Activated CD4-positive, alpha-beta T cell treated with anti-CD3 and anti-CD28 coated beads for 48 hours (primary cell): ENCODE measurements at places on chromosomes 6 and 20.

GRCh38 chr20:31542201-31542842 lies 28.1 kb downstream of the HM13 start:
- DNase-seq, result peak; percentile 33

GRCh38 chr20:5548107-5548506 lies 202.1 kb upstream of the SHLD1 start:
- DNase-seq, result no peak

DNA sequence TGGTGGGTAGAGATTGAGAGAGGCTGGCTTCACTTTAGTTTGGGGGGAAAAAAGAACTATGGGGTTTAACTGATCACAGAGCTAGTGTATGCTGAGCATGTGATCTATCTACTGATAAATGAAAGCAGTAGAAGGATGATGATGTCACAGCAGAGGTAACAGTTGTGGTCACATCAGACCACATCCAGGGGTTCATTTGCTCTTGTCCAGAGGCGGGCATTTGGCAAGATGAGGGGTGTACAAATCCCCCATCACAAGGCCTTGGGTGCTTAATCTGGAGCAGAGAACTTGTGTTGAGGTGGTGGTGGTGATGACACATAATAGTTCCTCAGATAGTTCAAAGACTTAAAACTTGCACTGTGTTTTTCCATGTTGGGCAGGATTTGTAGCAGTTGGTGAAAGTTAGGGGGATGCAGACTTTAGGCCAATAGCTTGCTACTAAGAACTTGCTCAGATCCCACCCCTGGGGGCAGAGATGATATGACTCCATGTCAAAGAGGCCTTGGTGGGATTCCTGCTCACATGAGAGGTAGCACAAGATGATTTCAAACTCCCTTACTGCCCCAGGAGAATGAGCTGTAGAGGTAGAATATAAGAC lies 63.4 kb downstream of the PRDM1 start:
- no peak for DNase-seq

DNA sequence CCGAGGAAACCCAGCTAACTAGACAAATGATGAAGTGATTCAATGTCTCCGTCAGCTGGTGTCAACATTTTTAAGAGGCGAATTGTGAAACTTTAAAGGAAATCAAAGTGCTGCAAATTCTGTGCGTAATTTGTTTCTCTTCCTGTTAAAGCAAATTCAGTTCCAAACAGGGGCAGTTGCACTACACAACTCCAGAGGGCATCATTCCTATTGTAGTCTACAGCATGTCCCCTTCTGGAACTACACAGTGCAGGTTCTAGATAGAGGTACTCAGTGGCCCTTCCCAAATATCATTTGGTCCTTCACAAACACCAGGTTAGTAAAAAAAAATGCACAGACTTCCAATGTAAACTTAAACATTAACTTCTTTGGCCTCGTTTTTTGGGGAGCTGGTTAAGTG lies 38.3 kb upstream of the SMLR1 start:
- no peak for DNase-seq

GRCh38 chr20:14055127-14055742 lies 59.9 kb downstream of the MACROD2 start:
- DNase-seq, result peak; percentile 10

DNA sequence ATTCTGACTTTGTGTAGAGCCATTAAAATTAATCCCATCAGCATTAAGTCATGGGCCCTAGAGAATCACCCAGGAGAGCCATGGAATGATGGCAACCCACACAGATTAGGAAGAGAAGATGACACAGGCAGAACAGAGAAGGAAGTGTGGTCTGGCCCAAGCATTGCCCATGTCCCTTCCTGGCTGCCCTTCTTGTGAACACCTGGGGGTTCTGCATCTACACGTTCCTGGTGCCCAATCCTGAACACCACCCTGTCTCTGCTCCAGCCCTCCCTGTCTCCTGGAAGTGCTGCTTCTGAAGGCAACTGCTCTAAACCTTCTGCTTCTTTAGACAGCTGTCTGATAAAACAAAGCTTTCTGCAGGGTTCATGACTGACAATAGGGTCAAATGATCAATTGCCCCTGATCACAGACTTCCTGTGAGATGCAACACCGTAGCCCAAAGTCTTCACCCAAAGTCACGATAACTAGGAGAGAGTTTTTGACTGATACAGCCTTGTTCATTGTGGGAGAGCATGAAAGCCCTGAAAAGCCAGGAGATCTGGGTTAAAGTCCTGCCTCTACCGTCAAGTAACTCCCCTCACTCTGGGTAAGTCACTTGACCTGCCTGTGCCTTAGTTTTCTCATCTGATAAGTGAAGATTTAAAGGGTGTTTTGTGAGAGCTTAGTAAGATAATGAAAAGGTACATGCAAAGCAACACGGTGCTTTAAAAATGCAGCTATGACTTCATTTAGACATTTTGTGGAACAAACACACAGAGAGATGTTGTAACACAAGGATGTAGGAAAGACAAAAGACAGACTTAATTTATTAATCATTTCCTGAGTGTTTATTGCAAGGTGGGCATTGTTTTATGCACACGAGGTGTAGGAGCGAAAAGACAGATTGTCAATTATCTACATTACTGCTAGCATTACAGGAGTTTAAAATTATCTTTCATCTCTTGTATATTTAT lies 291.2 kb upstream of the STXBP5 start:
- no peak for DNase-seq

- DNase-seq, result no peak
Measured at GRCh38 chr6:21508753-21509152, 84.8 kb upstream of the SOX4 start.

- no peak for DNase-seq
Measured at GRCh38 chr20:37072293-37073196, 23.3 kb downstream of the RBL1 start.

DNA sequence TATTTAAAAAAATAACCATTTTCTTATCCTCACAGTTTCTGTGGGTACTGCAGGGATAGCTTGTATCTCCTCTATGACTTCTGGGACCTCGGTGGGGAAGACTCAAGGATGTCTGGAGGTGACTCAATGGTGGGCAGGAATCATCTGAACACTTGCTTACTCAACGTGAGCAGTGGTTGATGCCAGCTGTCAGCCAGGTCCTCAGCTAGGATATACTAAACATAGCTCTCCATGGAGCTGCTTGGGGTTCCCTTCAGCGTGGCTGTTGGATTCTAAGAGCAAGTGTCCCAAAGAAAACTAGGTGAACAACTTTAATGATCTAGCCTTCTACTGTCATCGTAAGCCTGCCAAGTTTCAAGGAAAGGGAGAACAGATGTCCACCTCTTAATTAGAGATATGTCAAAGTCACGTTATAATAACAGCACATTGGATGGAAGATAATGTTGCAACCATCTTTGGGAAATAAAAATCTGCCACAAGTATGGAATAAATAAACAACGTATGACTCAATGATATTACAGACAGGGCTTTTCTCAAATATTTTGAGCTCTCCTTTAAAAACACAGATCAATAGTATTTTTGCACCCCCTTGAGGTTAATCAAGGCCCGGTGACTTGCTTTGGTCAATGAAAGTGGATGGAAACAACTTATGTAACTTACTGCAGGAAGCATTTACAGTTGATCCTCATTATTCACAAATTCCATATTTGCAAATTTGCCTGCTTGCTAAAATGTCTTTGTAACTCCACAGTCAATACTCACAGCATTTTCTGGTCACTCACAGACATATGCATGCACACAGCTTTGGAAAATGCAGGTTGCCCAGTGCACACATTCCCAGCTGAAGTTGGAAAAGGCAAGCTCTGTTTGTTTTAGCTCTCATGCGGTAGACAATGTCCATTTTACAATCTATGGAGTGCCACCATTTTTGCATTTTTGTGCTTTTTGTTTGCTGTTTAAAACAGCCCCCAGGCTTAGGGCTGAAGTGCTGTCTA lies 6.6 kb upstream of the HEBP2 start:
- no peak for DNase-seq

- DNase-seq, result no peak
Measured at GRCh38 chr6:28315628-28316027, 20.3 kb downstream of the ZSCAN31 start.

DNA sequence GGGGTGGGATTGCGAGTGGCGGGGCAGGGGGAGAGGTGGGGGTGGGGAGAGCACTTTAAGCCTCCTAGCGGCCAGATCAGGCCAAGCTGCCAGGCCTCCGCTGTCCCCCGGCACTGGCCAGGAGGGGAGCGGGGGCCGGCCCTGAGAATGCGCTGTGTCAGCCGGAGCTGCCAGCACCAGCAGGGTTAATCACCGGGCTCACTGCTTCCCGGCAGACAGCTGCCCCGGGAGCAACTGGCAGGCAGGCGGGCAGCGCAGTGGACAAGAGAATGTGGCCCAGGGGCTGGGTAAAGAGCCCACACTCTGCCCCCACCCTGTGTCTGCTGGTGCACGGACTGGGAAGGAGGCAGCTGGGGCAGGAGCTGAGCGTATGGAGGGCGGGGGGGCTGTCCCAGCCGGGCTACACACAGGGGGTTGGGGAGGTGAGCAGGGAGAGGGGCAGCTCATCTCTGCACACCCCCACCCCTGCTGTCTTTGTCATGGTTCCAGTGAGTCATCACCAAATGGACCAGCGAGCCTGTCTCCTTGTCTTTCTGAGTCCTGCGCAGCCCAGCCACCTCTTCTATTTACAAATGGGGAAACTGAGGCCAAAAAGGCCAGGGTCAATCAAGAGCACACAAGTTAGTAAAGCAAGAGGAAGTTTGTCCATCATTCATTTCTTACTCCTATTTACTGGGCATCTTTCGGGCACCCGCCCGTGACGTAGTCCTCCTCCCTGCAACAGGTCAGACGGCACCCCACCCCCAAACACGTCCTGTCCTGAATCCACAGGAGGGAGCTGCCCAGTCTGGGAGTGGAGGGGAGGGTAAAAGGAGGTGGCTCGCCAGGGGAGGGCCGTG lies 2.1 kb upstream of the LAMA5 start:
- DNase-seq, result no peak

GRCh38 chr6:43493833-43494232 lies 16.3 kb downstream of the LRRC73 start:
- no peak for DNase-seq

GRCh38 chr6:48765352-48765961 lies 654.5 kb upstream of the PTCHD4 start:
- no peak for DNase-seq

DNA sequence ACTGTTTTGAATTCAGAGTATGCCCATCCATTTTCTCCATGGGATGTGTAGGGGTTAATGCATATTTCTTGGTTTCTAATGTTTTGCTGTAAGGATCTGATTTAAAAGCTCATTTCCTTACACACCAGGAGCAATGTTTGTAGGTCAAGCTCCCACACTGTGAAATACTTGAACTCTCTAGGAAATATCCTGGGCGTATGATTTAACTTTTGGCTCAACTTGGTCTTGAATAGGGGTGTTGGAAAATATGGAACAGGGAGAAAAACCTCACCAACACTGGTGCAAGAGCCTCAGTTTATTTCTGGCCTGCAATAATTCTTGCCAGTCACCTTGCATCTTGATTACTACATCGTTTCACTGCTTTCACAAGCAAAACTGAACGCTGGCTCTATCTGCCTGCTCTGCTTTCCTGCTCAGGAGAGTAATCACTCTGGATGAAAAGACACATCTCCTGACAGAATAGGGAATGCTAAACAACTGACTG lies 25.1 kb upstream of the RFPL4B start:
- DNase-seq, result no peak

DNA sequence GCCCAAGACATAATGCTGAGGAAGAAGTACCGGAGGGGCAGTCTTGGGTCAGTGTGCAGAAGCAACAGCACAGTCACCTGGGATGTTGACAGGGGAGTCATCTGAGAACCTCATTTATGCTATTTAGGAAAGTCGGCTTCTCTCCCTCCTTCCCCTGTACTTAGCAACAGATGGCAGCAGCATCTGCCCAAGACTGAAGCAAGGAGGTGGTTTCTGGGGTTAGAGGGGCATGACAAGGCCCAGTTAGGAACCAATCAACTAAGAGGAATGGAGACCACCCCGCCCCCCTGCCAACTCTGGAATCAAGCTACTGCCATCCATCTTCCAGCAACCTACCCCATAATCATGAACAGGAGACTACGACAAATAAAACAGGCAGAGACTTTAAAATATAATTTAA lies 21.7 kb downstream of the RIPK1 start:
- DNase-seq, result no peak

GRCh38 chr6:110728501-110728900 lies 86.8 kb downstream of the CDK19 start:
- no peak for DNase-seq

DNA sequence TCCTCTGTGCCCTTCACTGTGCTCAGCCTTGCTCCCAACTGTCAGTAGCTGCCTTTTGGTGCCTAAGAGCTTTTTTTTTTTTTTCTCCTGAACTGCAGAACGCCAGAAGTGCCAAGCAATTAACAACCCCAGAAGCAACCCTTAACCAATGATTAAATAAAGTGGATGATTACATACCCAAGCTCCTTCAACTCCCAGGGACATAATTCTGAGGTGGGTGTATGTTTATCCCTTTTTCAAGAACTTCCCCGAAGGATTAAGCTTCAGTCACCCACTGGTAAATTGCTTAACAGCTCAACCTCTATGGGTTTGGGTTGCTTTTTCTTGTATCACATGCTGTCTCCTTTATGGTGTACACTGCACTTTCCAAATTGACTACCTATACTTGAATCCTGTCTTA lies 41.1 kb downstream of the KLHL31 start:
- DNase-seq, result no peak

DNA sequence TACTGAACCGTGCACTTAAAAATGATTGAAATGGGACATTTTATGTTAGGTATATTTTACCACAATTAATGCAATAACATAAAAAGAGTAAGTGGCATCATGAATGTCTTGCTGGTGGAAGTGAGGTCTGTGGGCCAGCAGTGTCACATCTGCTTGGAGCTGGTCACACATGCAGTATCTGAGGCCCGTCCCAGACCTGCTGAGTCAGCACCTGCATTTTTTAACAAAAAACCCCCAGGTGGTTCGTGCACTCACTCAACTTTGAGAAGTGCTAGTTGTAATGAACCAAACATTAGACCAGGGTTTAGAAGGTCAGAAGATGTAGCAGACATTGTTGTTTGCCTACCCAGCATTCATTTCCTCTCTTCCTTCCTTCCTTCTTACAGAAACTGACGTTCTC lies 21.0 kb downstream of the BANF2 start:
- no peak for DNase-seq

GRCh38 chr20:57379263-57379647 lies 11.9 kb upstream of the RBM38 start:
- no peak for DNase-seq

- no peak for DNase-seq
Measured at GRCh38 chr6:83702077-83702476, 6.8 kb downstream of the SNAP91 start.

DNA sequence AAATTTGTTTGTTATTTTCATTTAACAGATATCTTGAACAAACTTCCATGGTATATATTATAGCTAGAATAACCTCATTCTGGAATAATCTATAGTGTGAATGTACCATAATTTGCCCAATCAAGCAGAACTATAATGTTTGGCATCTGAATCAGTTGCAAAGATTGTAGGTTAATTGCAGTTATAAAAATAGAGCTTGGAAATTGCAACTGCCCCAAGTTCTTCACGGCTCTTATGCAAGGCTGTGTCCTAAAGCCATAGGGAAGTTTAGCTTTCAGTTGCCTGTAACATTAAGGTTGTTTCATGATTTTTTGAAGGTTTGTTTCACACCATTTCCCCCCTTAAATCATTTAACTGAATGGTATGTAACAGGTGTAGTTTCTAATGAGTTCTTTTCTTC lies 19.4 kb downstream of the NQO2 start:
- DNase-seq, result no peak

- DNase-seq, result no peak
Measured at GRCh38 chr6:151661928-151662327, 145.6 kb upstream of the ESR1 start.

GRCh38 chr6:74250161-74250818 lies 554.3 kb downstream of the CD109 start:
- DNase-seq, result no peak

- DNase-seq, result no peak
Measured at GRCh38 chr20:63166193-63167020, 49.5 kb downstream of the YTHDF1 start.

- no peak for DNase-seq
Measured at GRCh38 chr6:53646606-53647005, 18.9 kb downstream of the KLHL31 start.
